Activated T-cell treated with anti-CD3 and anti-CD28 coated beads for 48 hours (primary cell): ENCODE measurements at places on chromosomes 2 and 18.

DNA sequence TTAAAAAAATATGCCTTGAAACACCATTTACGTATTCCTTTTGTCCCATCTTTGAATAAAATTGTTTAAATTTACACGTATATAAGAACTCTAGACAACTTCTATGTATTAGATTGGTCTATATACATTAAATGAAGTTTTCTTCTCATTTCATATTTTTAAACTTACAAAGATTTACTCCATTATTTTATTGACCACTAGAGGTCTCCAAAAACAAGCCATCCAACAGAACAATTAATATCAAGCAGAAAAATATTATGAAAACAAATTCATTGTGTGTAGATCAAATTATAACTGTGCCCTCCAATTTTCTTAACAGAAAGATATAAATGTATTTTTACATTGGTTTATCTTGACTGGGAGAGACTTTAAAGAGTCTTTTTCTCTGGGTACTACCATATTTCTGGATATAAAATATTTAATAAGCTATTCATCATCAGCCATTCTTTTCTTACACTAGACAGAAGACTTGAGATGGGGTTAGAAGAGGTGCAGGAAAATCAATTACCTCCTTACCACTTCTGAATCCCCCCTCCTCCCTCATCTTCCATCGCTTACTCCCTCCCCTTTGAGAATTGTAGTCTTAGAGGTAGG, 66.5 kb downstream of the DPP4 start:
- DNase-seq, result no peak

DNA sequence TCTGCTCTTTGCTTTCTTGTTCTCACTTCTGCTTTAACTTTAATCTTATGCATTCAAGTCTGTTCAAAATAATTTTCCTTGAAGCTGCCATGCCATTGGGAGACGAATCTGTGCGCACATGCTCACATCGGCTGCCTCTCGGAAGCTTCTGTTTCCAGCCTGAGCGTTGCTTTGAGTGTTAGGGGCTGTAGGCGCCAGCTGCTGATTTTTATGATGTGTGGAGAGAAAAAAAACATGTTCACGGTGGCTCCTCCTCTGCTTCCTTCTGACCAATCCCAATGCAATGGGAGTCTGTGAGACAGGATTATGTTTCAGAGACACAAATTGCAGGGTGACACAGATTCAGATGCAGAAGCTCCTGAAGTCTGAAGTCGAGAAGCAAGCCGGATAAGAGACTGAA, at the start of gene MC4R:
MC4R (minus strand) TSS at position 180 of the 400 bp plus-strand sequence. CDS start 426 bp downstream, outside the sequence.
- DNase-seq, result no peak

- DNase-seq, result no peak
These were observed 57.1 kb upstream of the KLHL29 start for GRCh38 chr2:23327887-23328286.

DNA sequence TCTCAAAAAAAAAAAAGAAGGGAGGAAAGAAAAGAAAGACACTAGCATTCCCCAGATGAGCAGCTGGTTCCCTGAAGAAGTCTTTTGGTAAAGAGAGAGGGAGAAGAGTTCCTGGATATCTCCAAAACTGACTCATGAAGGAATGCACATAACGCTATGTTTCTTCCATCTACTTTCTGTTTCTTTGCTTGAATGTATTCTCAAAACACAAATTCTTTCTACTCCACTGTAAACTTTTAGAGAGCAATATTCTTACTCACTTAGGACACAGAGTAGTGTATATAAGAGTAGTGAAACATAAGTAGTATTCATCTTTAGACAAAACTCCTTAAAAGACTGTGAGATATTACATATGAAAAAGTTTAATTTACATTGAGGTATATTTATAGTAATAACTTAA, 64.2 kb downstream of the TRIP12 start:
- no peak for DNase-seq

- no peak for DNase-seq
These were observed 158.3 kb upstream of the WDSUB1 start for GRCh38 chr2:159444754-159445153.

GRCh38 chr18:22538426-22538825, 120.7 kb upstream of the CTAGE1 start:
- DNase-seq, result no peak

DNA sequence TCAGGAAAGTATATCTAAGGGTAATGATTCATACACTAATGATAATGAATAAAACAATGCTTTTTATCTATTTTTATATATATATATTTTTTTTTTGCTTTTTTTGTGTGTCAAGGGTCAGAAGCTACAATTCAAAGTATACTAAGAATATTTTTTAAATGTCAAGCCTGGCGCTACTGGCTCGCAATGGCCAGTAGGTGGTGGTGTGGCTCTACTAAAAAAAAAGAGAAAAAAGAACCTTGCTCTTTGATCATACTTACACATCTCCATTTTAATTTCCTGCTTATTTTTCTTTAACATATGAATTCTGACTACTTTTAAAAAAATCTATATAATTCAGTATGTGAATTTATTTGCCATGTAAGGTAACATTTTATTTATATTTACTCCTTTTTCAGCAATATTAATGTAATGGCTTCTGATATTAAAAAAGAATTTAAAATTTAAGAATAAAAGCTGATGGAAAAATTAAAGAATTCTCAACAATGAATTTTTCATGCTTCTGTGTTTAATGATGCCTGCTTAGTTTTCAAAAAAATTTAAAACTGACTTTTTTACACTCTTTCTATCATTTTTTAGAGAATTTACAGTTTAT, 232.9 kb downstream of the GULP1 start:
- DNase-seq, result no peak

DNA sequence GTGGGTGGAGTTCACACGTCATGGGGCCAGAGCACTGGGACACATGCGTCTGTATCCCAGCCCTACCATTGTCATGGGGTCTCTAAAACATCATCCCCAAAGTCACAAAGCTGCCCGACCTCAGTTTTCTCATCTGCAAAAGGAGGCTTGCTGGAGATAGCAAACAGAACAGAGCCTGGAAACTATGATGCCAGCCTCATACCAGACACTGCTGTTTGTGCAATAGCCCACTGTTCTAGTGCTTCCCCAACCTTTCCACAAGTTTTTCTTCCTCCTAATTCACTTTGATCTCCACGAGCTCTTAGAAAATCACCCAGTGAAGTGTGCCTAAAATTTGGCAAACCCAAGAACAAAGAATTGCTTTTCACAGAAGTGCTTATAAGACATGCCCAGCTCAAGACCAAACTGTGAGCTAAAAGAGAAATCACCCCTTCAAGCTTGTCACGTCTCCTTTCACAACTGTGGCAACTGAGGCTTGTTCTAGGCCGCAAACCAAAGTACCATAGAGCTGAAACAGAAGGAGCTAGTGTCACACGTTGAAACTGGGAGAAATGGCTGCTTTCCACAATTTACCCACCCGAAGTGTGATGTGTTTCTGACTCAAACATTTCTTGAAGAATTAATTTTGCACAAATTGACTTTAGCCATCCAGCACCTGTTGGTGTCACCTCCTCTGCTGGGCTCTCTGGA, 162.7 kb upstream of the ID2 start:
- no peak for DNase-seq

DNA sequence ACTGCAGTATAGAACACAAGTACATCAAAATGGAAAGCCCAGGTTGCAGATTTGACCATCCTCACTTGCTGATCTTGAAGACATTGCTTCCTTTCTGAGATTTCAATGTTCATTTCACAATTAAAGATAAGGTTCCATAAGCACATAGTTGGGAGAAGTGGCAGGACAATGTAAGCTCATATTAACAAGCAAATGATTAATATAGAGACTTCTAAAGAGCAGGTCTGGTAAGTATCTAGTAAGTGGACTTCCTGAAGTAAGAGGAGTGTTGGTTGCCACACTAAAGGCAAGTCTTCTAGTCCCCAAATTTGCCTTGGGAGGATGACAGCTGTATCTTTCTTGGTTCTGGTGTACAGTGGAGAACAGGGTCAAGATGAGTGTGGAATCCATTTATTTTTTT, 1.4 kb upstream of the PTPRM start:
- no peak for DNase-seq

DNA sequence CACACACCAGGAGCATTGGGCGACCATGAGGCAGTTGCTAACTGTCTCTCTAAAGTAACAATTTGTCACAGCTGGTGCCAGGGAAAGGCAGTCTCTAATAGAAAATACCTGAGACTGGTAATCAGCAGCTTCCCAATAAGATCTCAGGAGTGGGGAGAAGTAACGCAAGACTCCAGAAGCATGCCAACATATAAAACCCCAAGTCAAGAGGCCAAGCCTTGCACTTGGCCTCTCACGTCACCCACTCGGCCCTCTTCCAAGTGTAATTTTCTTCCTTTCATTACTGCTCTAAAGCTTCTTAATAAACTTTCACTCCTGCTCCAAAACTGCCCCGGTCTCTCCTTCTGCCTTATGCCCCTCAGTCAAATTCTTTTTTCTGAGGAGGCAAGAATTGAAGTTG, 455.6 kb upstream of the ACVR2A start:
- no peak for DNase-seq

- DNase-seq, result no peak
These were observed 64.5 kb upstream of the TPO start for GRCh38 chr2:1348789-1349188.

GRCh38 chr18:79208906-79209305, 139.7 kb downstream of the ATP9B start:
- DNase-seq, result no peak

GRCh38 chr2:128300151-128301020, 18.3 kb downstream of the HS6ST1 start:
- no peak for DNase-seq

GRCh38 chr2:112794841-112795240, 10.5 kb upstream of the IL1A start:
- DNase-seq, result no peak

- DNase-seq, result no peak
These were observed 395.6 kb downstream of the ARHGAP15 start for GRCh38 chr2:143524559-143525401.

DNA sequence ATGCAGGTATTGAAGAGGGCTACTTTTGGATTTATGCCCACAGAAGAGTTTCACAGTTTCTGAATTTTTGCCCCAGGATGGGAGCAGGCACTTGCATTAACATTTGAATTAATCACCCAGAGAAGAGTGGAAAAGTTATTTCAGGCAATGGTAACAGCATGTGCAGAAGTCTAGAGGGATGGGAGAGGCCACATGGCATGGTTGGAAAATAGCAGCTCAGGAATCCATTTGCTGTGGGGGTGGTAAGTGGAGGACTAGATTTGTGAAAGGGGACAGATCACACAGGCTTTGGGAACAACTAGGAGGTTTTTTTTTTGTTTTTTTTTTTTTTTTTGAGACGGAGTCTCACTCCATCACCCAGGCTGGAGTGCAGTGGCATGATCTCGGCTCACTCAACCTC, 65.2 kb downstream of the NEDD4L start:
- DNase-seq, result no peak

DNA sequence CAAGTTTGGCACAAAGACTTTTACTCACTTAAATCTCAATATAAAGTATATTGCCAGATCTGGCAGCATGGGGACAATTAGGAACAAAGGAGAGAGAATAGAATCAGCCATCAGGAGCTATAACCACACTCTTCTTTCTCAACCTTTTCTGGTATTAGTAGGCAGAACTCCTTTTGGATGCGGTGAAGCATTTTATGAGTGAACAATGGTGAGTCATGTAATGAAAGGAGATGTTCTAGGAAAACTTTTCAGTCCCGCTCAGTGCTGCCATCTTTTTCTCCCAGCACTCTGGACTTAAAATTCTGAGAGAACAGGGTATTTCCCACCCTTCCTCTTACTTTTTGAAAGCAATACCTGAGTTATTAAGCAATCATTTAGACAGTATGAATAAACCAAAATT, 32.2 kb downstream of the PLEKHA3 start:
- DNase-seq, result no peak

DNA sequence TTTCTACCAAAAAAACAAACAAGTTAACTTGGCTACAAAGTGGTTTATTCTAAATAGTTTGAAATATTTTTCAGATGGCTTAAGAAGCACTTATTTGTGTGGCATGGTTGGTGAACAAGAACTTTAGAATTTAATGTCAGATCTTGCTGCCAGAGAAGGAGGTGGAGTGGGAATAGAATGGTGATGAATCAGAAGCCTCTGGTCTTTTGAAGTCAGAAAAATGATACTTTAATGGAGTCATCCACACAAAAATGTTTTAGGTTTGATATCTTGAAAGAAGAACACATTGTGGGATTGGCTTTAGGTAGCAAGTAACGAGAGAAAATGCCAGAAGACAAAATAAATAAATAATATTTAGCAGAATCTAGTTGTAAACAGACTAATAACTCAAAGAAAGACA, 243.1 kb upstream of the FANCL start:
- no peak for DNase-seq

GRCh38 chr2:1758171-1758570, 13.9 kb upstream of the PXDN start:
- DNase-seq, result no peak

DNA sequence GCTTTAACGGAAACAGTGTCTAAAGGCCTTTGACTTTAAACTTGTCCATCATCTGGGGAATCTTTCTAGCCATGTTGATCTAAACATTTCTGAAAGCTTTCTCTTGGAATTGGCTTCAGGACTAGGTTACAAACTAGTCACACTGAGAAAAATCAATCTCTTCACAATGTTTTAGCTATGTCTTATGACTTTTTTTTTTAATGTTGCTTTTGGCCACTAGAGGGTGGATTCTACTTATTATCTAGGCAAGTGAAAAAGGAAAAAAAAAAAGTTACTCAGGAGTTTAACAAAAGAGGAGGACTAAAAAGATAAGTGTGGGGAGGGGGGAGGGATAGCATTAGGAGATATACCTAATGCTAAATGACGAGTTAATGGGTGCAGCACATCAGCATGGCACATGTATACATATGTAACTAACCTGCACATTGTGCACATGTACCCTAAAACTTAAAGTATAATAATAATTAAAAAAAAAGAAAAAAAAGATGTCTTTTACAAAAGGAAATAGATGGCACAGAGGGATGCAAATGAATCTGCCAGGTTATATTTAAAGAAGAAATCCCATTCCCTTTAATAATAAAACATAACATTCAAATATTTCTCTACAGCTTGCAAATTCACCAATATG, 160.4 kb upstream of the PID1 start:
- no peak for DNase-seq

GRCh38 chr2:130766037-130766436, 10.7 kb downstream of the AMER3 start:
- DNase-seq, result no peak

DNA sequence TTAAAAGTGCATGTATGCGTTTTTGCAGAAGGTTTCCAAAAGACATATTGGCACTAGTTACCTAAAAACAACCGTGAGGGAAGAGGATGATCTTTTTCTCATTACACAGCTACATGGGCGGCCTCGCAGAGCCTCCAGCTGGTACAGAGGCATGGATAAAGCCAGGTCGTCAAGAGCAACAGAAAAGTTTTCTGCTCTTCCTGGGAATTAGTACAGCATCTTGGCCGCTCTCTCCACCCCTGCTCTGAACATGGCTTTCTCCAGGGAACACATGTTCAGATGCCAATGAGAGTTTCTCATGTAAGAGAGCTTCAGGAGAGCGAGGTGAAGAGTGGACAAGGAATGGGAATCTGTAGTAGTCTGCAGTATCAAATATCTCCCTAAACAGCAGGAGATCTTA, 108.4 kb downstream of the ZEB2 start:
- DNase-seq, result no peak
